ENCODE measurements at places on chromosomes 1 and 21. TPM values are rescaled to one million over a fixed set of nuclear protein-coding genes. Genes with fewer than 3 reads are reported as not detected.

- no peak for DNase-seq
These were observed 122.2 kb downstream of the RUNX1 start for GRCh38 chr21:34926803-34927467.

TACSTD2 gene
- total RNA-seq = 0.25 TPM

DNA sequence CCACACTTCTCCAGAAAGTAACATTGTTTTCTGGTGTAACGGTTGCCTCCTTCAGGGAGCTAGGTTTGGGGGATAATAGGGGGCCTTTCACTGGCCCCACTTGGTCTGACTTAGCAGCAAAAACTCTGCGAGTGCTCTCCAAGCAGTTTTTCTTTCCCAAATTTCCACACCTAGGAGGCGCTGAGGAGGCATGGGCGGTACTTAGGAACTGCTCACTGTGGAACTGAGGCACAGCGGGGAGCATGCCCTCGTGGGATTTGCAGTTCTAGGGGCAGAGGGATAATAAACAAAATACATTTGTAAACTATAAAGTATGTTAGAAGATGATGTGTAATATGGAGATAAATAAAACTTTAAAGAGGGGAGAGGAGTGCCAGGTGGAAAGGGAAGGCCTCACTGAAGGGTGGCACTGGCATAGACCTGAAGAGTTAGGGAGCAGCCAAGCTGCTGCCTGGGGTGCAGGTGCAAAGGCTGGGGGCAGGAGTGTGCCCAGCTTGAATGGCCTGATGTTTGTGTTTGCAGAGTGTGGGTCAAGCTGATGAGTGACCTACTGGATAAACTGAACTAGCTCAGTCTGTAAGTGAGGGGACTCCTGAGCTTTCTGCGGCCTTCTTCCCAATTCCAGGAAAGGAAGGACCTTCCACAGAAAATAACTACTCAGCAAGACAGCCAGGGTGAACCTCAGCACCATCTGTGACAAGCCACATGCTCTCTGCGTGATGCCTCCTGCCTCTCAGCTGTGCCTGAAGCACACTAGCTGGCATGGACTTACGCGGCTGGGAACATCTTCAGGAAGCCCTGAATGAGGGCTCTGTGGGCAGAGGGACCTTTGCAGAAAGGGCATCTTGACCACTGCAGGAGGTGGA is 1.9 kb downstream of the EPHX1 start:
- DNase-seq = peak; percentile 76

DNA sequence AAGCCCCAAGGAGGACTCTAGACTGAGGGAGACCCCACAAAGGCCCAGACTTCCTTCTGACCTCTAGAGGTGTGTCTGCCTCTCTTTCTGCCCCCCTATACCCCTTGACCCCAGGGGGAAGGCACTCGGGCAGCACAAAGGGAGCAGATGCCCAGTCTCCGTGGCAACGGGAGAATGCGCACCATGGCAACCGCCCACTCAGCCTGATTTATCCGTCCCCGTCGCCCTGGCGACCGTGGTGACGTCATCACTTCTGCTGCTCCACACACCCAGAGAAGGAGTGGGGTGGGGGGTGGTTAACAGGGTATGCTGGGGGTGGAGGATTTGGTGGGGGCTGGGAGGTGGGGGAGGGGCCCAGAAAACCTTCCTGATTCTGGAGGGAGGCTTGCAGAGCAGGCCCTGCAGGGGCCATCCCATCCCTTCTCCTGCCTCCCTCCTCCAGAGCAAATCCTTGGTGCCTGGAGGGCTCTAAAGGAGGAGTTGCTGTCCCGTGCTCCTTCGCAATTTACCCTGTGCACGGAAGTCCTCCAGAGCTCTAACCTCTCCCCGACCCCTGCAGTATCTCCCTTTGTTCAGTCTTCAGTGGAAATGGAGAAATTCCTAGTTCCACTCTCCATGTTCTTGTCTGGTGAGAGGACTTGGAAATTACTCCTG is 6.3 kb downstream of the CELF3 start:
- no peak for DNase-seq

GRCh38 chr1:107842241-107842640 is 122.7 kb downstream of the VAV3 start:
- no peak for DNase-seq

DNA sequence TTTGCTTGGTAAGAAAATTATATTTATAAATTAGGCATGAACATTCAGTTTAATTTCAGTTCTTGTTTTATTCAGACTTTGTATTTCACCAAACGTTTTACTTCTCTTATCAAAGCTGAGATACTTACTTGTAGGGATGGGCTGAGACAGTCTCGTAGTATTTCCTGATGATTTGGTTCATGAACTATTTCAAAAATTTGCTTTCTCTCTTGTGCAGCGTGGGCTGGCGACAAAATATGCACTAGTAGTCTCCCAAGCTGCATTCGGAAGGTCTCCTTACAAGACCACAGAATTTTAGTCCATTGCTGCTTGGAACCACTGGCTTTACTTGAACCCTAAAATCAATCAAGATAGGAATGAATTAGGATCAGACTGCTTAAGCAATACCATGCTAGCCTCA is 91.7 kb upstream of the GNG4 start:
- no peak for DNase-seq

CHODL gene
- total RNA-seq = not detected

GRCh38 chr1:47693115-47693514 is 255.3 kb downstream of the FOXD2 start:
- no peak for DNase-seq

DNA sequence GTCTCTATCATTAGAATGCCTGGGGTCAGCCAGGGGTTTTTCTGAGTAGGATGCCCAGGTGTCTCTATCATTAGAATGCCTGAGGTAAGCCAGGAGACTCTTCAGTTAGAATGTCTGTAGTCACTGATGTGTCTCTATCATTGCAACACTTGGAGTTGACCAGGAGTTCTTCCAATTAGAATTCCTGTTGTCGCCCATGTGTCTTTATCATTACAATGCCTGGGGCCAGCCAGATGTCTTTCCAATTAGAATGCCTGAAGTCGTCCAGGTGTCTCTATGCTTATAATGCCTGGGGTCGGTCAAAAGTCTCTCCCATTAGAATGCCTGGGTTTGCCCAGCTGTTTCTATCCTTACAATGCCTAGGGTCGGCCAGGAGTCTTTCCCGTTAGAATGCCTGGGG is 55.8 kb downstream of the RNF187 start:
- no peak for DNase-seq

DNA sequence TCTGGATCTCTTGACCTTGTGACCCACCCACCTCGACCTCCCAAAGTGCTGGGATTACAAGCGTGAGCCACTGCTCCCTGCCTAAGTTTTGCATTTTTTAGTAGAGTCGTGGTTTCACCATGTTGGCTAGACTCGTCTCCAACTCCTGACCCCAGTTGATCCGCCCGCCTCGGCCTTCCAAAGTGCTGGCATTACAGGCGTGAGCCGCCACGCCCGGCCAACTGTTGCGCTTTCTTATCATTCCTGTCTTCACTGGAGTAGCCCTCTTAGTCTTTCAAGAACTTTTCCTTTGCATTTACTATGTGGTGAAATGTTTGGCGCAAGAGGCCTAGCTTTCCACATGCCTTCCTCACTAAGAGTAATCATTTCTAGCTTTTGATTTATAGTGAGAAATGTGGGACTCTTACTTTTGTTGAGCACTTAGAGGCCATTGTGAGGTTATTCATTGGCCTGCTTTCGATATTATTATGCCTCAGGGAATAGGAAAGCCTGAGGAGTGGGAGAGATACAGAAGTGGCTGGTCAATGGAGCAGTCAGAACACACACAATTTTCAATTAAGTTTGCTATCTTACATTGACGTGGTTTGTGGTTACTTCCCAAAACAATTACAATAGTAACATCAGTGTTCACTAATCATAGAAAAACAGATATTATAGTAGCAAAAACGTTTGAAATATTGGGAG is 111.0 kb downstream of the ZMYM4 start:
- DNase-seq = no peak

GRCh38 chr1:40899230-40899870 is 37.2 kb upstream of the CITED4 start:
- DNase-seq = no peak

- DNase-seq = no peak
These were observed 14.0 kb downstream of the SLC37A1 start for GRCh38 chr21:42527489-42528158.

SLC30A2 gene
- total RNA-seq = 1.2 TPM

CHRM3 gene
- 0.55 TPM for total RNA-seq

DNA sequence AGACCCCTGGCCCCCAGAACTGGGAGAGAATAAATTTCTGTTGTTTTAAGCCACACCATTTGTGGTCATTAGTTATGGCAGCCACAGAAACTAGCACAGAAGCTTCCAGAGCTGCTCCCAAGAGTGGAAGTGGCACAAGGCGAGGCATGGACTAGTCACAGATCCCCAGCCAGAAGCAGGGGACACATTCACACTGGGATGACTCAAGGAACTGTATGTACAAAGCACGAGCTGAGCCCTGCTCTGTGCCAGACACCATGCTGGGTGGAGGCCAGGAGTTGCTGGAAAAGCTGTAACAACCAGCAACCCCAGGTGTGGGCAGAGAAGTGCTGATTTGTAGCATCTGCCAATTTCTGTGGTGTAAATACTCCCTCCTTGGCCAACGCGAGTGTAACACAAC is 55.6 kb downstream of the TCP10L start:
- no peak for DNase-seq

DNA sequence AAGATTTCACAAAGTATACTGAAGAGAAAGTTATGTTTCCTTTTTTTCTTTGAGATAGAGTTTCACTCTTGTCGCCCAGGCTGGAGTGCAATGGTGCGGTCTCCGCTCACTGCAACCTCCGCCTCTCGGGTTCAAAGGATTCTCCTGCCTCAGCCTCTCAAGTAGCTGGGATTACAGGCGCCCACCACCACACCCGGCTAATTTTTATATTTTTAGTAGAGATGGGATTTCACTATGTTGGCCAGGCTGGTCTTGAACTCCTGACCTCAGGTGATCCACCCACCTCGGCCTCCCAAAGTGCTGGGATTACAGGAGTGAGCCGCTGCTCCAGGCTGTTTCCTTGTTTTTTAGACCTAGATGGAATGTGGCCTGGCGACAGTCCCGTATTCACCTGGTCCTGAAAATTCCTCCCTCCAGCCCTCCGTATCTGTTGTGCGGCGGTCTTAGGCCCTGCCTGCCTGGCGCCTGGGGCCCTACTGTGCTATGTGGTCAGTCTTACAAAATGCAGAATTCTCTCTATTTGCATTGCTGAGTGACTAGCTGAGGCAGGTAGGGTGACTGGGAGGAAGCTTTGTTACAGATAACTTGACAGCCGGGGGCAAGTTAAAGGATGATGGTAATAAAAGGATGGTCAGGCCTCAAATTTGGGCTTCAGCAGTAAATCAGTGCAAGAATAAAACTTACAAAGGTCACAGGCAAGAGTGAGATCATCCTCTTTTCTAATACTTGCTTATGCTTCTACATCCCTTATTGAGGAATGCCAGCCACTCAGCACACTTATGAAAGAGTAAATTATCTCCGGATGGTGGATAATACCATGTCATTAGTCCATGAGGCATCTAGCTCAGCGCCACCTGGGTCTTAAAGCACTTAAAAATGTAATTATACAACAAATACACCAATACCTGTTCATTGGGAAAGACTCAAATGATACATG is 30.3 kb downstream of the PARK7 start:
- no peak for DNase-seq

CFHR4 gene
- total RNA-seq = not detected

- no peak for DNase-seq
These were observed 1.7 kb downstream of the TRMT1L start for GRCh38 chr1:185154912-185155513.

GRCh38 chr1:150863724-150864123 is 12.7 kb downstream of the ARNT start:
- DNase-seq = no peak

DNA sequence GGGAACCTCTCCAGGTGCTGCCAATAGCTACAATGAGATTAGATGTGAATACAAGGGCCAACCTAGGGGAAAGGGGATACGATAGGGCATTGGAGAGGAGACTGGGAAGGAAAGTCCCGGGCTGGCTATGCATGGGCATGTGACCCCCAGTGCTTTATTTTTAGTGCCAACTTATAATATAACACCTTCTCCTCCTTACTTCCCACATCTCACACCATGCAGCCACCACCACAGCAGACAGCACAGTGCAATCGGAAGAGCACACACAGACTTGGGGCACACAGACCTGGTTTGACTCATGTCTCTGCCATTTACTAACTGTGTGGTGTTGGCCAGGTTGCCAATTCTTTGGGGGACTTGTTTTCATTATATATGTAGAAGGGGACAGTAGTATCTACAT is 85.4 kb downstream of the TOMM20 start:
- DNase-seq = no peak

LDLRAD1 gene
- not detected for total RNA-seq

DNA sequence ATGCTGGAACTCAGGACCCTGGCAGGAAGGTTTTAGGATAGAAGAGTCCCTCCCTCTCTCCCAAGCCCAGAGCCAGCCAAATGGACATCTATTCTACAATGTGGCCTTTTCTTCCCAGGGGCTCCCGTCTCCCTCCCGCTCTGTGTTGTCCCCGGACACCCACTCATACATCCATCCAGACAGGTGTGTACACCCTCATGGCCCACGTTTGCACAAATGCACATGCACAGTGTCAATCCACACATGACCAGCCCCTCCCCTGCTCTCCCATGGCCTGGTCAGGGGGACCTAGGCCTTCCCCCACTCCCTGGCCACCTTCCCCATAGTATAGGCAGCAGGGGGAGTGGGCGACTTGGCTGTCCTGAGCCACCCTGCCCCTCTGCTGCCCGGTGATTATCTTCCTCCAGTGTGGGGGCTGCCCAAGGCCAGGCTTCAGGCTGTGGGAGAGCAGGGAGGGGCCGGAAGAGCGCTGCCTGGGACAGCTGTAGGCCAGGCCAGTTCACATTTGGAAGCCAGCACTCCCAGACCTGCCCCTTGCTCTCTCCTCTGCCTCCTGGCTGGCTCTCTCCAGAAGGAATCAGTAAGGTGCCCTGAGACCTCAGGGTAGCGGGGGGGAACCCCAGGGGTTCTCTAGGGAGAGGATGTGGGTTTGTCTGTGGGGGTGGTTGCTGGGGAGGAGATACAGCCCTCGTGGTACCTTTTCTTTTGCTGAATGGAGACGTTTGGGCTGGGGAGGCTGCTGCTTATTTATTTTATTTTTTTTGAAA is 4.1 kb upstream of the PTPN7 start:
- DNase-seq = no peak

DNA sequence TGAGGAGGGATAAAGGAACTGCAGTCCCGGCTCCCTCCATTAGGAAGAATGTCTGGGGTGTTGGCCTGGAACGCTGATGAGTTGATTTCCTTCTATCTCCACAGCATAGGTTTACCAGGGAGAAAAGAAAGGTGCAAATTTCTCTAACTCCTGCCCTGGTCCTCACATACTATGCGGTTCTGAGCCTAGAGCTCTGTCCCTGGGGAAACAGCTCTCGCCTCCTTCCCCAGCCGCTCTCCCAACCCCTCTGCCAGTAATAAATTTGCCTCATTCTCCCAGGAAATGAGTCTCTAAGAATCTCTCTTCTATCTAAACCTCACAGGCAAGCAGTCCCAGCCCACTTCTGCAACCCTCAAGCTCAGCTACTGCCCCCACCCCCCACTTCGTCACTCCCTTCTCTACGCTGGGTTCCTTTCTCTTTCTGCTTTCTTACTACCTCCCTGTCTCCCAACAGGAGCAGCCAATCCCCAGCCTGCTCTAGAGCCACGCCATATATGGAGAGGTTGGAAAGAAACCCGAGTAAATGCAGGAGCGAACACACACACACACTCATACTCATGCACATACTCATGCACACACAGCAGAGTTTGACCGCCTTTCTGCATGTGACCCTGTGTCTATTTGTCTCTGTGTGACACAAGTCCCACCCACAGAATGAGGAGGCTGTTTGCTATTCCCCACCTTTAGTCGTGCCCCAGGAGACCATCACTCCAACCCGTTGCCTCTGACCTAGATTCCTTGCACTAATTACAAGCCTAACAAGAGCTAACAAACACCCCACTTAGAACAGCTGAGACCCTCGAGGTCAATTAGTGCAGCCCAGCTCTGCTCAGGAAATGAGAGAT is 13.4 kb downstream of the PLEKHO1 start:
- DNase-seq = peak; percentile 76

MAP3K21 gene
- total RNA-seq = not detected

All from gastrocnemius medialis (tissue), 4 donors.